Bone marrow (tissue), 2 donors: ENCODE measurements at places on chromosomes 4 and X.

- no peak for DNase-seq
Measured at GRCh38 chr4:77538144-77538543, 67.5 kb upstream of the CXCL13 start.

GRCh38 chrX:72393836-72394517, 88.3 kb upstream of the CITED1 start:
- DNase-seq = no peak

DNA sequence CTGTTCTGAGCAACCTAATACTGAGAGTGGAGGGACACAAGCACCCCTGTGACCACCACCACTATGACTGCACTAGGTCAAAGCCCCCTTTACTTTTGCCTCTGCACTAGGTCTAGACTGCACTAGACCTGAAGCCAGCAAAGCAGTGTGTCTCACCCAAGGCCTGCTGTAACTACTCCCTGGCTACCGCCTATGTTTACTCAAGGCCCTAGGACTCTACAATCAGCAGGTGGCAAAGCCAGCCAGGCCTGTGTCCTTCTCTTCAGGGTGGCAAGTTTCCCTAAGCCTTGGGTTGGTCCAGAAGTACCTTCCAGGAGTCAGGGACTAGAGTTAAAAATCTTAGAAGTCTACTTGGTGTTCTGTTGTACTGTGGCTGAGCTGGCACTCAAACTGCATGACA, 15.9 kb downstream of the RAB33B start:
- DNase-seq = no peak

- no peak for DNase-seq
Measured at GRCh38 chr4:110442309-110442708, 33.6 kb upstream of the ENPEP start.

DNA sequence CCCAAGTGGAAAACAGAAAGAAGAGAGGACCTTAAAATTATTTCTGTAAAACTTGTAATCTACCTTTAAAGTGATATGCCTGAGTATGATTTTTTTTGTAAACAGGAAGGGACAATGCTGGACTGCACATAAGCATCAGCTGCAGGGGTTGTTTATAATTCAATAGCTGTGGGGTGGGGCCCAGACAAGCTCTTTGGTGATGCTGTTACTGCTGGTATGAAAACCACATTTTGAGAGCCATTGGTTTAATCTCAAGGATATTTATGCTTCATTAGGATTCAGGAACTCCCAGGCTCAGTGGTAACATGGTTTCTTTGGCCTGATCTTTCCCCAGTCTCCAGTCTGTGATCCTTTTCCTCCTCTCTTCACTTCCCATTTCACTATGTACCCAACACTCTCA, 34.3 kb upstream of the GRPR start:
- no peak for DNase-seq

DNA sequence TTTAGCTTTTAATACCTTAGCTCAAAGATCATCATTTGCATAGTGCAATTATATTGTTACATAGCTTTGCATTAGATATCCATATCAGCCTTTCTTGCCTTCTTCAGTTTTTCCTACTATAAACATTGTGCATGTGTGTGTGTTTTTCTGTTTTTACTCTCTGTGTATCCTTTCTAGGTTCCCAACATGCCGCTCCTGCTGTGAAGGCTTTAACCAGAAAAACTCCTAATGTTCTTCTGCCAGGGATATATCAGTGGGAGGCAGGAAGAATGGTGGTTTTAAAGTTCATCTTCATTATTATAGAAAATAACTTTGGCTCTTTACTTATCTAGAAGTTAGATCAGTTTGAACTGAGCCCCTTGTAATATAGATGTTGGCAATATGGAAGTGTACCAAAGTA, 61.2 kb downstream of the CPE start:
- no peak for DNase-seq

DNA sequence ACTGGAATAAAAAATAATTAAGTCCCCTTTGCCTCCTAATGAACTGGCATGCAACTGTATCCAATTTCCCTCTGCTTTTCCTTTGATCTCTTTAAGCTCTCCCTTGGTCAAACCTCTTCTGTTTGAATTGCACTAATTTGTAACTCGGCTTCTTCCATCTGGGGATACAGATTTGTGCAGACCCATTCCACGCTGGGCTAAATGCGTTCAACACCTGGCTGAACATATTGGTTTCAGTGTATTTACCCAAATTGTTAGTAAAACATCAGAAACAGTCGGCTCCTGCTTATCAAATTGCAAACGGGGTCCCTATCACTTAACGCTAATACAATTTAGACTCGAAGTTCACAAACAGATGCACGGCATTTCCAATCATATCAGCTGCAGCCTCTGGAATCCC, 124.9 kb upstream of the TAPT1 start:
- DNase-seq = no peak

DNA sequence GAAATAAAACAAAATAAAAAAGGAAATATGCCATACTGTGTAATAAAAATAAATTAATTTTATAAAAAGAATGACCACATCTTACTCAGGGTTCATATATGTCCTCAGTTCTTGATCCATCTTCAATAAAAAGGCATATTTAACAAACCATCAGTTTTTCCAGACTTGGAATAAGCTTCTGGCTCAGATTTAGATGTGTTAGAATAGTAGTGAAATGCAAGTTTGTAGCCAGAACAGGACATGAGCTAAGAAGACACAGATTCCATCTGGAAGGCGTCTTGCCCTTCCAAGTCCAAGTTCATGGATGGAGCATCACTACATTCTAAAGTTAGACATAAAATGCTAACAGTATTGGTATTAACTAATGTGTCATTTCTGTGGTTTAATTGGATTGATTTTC, 10.3 kb upstream of the LSM6 start:
- DNase-seq = no peak

DNA sequence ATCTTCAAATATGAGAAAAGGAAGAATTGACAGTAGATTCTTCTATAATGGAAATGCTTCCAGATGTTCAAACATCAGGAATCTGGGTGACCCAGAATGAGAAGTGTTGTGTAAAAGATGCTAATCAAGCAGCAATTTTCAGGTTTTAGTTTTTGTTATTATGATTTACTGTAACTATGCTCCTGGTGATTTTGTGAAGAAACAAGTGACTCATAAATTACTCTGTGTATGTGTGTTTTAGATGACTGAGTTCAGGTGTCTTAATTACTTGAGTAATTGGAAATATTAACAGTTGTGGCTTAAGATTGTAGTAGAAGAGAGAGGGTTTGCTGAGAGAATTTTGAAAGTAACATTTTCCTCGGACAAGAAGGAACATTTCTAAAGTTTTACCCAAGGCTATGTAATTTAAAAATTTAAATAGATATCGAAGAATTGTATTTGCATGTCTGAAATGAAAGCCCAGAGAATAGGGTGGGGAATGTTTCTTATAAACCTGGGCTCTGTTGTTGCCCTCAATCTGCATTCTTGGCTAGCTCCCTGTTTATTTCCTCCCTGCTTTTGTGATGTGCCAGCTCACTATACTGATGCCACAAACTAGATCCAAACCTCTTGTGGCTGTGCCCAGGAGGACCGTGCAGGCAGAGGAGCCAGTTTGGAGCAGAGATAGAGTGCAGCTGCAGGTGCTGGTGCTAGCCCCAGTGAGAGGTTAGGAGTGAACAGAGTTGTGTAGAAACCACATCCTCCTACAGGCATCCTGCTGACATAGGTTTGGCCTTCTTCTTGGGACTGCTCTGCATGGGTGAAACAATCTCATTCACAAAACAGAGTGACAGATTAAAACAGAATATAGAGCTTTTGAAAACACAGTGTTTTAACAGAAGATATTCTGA, 25.4 kb upstream of the TNIP3 start:
- DNase-seq = no peak

DNA sequence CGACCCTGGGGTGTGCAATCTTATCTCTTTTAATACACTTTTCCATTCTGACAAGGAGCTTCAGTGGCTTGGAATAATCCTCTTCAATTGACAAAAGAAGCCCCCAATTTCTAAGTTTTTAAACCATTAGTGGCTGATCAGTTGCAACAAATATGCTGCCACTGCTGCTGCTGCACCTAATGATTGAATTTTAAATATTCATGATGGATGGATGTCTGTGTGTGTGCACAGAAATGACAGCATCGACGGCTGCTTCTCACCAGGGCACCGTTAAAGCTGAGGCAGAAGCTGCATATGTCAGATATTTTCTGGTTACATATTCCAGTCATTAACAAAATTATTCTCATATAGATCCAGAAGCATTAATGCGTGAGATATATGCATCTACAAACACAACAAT, 182.4 kb downstream of the MGST2 start:
- no peak for DNase-seq

DNA sequence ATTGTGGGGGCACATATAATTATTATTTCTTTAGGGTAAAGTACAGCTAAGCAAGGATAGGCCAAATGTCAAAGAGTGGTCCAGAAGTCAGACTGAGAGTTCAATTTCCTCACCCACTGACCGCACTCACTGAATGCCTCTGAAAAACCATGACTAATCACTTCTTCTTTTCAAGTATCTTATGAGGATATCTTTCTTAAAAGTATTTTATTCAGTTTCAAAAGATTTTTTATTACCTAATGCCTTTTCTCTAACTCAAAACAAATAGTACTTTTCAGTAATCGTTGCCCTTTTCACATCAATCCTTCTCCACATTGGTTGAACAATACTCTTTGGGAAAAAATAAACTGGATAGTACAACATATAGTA, 61.7 kb upstream of the CAMK2D start:
- no peak for DNase-seq

- peak; percentile 35 for DNase-seq
Measured at GRCh38 chr4:79917246-79917645, 155.8 kb downstream of the ANTXR2 start.

- no peak for DNase-seq
Measured at GRCh38 chrX:10444204-10444603, 176.2 kb downstream of the MID1 start.

DNA sequence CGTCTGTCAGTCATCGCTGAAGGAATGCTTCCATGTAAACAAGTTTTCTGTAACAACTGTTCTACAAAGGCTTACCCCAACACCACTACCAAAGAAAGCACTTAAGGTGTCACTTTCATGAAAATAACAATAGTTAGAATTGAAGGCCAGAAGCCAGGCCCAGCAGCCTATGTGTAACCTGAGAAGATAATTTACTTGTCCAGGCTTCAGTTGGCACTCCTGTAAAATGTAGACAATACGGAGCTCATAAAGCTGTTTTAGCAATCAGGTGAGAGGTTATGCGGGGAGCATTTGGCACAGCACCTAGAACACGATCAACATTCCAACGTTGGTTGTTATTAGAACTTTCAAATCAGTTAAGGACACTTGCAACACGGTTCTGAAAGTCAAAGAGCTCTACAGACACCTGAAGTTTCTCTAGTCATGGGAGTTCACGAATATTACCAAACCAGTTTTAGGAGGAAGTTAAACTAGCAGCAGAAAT, 15.7 kb downstream of the ADGRA3 start:
- DNase-seq = no peak

DNA sequence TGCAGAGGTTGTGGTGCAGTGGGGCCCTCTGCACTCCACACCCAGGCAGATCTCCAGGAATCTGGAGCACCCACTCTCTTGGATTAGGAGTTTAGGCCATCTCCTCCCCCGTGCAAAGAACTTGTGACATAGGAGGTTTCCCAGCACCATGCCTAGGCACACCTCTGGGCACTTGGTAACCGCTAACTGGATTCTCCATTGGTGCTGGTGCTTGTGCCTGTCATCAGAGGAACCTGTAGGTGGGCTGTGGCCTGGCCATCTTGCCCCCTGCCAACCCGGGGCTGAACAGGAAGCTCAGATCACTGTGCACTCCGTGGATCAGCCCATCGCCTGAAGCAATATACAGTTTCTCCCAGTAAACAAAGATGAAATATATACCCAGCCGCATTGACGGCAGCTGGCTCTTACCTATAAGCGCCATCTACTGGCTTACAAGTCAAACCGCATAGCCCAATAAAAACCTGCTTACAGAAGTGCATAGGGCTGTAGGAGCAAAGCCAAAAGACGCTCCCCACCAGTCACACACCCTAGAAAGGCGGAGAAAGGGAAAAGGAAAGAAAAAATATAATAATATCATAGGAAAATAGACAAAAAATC, 19.1 kb upstream of the TEX13B start:
- no peak for DNase-seq

DNA sequence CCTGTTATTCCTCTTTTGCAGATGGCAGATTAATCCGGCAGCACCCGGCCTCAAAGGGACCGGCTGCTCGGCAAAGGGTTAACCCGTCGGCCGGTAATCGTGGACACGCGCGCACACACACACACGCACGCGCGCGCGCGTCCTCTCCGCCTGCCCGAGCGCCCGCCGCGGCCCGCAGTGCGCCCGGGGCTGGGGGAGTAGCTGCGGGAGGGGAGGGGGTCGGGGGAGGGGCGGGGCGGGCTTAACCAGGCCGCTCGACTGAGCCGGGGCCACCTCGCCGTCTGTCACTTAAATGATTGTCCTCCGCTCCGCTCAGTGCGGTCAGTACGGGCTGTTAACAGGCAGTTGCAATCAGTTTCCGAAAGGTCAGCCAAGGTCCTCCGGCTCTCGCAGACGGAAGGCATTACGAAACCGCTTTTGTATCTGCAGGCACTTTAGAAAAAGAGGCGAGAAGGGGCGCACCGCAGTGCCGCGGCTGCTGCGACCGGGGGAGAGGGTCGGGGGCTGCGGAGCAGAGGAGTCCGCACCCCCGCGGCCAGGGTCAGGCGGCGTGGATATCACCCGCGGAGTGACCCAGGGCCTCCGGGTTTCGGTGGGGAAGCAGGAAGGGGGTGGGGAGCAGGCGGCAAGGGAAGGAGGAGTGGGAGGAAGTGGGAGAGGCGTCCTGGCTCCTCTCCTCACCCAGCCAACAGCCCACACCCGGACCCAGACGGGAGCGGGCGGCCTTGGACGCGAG, 57.3 kb upstream of the BCOR start:
- no peak for DNase-seq

GRCh38 chr4:57405359-57405758, 295.2 kb upstream of the IGFBP7 start:
- no peak for DNase-seq

- DNase-seq = no peak
Measured at GRCh38 chrX:96480081-96480480, 204.6 kb upstream of the DIAPH2 start.

DNA sequence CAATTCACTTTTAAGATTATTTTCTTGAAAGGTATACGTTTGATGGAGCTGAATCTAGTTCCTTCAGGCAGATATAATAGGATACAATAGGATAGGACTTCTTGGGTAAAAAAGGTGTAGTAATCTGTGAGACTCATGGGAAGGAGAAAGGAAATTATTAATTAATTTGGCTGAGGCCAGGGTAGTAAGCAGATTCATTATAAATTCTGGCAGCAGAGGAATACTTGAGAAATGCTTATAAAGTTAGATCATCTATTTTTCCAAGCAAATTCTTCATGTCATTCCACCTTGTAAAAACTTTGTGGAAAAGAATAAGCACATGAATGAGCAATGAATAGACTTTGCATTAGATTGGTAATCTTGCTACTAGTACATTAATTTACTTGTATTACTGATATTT, 46.9 kb downstream of the GYPE start:
- DNase-seq = no peak

DNA sequence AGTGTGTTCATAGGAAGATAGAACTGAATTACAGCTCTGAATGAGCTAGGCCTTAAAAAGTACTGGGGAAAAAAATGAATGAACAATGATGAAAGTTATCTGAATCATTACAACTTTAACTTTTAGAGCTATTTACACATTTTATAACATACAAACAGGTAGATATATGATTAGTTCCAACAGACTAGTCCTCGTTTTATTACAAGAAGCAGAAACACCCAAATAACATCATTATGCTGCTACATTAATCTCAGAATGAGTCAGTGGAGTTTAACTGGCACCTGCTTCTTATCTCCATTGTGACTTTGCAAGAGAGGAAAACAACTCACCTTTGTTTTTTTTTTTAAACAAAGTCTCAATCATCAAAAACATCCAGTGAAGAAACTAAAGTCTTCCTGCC, 15.2 kb downstream of the ATP8A1 start:
- DNase-seq = no peak
